ENCODE measurements at places on chromosomes 2 and 18. TPM values are rescaled to one million over a fixed set of nuclear protein-coding genes. Genes with fewer than 3 reads are reported as not detected.

GRCh38 chr2:197708331-197708730, 3.2 kb downstream of the MARS2 start:
- no peaks in the 10 kb centered on the region for H3K36me3 ChIP-seq
- no peak for DNase-seq
- no peak overlapping the region for H3K27ac ChIP-seq
- peaks cover 57% of the 10 kb centered on the region for H3K4me1 ChIP-seq
- H3K27me3 ChIP-seq, result no peaks in the 10 kb centered on the region

DNA sequence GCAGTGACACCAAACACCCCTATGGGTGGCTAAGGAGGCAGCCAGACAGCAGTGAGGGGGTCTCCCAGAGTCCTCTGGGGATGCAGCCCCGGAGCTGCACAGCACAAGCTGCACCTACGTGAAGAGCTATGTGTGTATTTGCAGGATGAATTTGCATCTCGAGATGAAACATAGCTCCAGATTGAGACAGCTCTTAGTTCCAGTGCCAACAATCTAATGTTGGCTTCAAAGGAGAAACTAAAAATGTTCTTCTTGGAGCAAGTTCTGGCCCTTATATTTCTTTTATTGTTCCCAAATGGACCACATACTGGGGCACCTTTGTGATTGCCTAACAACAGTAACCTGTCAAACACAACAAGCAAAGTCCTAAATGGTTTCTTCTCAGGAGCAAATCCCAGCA, 233.9 kb downstream of the SLC4A3 start:
- H3K27me3 ChIP-seq, result no peaks in the 10 kb centered on the region
- DNase-seq, result no peak
- H3K4me3 ChIP-seq, result no peak overlapping the region
- H3K4me1 ChIP-seq, result no peaks in the 10 kb centered on the region
- H3K36me3 ChIP-seq, result no peaks in the 10 kb centered on the region

DNA sequence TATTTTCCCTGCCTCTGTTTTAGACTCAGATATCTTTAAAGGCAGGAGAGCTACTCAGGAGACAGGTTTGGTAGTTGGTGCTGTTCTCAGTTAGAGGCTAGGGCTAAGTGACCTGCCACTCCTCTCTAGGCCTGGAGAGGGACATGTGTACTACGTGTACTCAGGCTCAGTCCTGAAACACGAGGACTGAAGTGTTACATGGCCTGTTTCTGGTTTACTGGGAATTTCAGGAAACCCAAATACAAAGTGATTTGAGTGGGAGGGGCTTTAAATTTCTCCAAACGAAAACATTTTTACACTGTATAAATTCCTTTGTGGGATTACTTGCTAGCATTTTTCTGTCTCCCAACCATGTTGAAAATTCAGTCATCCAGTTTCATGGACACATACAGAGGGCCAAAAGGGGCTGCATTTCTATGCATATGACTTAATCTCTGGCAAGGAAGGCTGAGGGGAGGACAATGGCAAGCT, 343.3 kb downstream of the CYP26B1 start:
- DNase-seq, result no peak
- no peaks in the 10 kb centered on the region for H3K27me3 ChIP-seq
- H3K4me3 ChIP-seq, result no peak overlapping the region
- H3K36me3 ChIP-seq, result no peaks in the 10 kb centered on the region
- no peaks in the 10 kb centered on the region for H3K4me1 ChIP-seq

Gene CNTNAP5
- total RNA-seq, result not detected

Gene LRRTM4
- not detected for total RNA-seq

Gene ANKRD30B
- not detected for total RNA-seq

Gene ACMSD
- total RNA-seq, result not detected
